Activated naive CD8-positive, alpha-beta T cell treated with anti-CD3 and anti-CD28 coated beads, Interleukin-2, amount 50 U/mL, for 24 hours (primary cell): ENCODE measurements at places on chromosomes 7 and 10.

- no peak for DNase-seq
Observed at GRCh38 chr7:142799437-142799835, 28.7 kb downstream of the PRSS2 start.

DNA sequence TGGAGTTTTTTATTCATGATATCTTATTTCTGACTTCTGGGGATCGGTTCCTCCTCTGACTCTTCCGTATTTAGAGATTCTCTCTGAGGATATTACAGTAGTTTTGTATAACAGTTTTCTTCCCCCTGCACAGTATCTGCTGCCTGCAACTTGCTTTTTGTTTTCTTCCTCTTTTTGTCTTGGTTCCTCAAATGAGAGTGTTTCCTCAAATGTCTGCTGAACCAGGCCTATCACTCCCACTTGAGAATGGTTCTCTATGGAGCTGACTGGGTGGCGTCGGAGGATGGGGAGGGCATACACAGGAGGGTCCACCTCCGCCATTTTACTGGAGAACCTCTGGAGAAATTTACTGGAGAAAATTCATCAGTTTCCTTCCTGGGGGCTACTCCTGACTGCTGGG lies 27.7 kb downstream of the ARHGAP22 start:
- DNase-seq, result no peak

- DNase-seq, result no peak
Observed at GRCh38 chr10:29862923-29863614, 196.3 kb downstream of the JCAD start.

GRCh38 chr10:23402856-23403255 lies 36.0 kb upstream of the OTUD1 start:
- no peak for DNase-seq

- DNase-seq, result no peak
Observed at GRCh38 chr7:49635800-49636199, 137.6 kb upstream of the VWC2 start.

- DNase-seq, result no peak
Observed at GRCh38 chr7:152871678-152872060, 112.1 kb downstream of the ACTR3B start.

- DNase-seq, result no peak
Observed at GRCh38 chr10:117928281-117928680, 118.5 kb downstream of the RAB11FIP2 start.

GRCh38 chr10:30558411-30558810 lies 71.1 kb downstream of the LYZL2 start:
- no peak for DNase-seq

- DNase-seq, result peak; percentile 10
Observed at GRCh38 chr10:83680470-83680891, 458.8 kb upstream of the GHITM start.

GRCh38 chr7:97203957-97204356 lies 86.5 kb downstream of the SDHAF3 start:
- no peak for DNase-seq

- DNase-seq, result no peak
Observed at GRCh38 chr7:112084520-112084971, 121.7 kb downstream of the DOCK4 start.

- DNase-seq, result peak; percentile 44
Observed at GRCh38 chr7:2572101-2572842, 13.5 kb downstream of the IQCE start.

DNA sequence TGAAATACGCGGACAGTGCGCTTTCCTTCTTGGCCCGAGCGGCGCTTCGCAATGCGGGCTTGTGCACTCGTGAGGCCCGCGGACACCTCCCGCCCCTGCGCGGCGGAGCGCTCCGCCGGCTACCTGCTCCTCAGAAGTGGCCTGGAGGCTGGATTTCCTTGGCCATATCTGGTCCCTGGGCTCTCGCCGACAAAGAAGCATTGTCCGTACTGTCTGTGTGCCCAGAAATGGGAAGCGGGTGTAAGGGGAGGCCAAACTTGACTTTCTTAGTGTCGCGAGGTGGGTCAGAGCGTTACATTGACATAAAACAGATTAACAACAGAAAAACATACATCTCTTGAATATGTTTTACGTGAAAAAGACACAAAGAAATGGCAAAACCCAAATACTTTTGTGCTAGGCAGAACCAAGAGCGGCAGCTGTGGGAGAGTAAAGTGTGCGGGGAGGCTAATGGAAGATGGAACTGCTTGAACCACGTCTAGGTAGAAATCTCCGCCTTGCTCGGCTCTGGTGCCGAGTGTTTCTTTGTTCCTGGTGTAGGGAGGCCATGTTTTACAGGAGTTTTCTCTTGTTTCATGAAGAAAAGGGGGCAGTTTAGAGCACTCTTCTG lies 1.4 kb downstream of the LANCL2 start:
- no peak for DNase-seq

DNA sequence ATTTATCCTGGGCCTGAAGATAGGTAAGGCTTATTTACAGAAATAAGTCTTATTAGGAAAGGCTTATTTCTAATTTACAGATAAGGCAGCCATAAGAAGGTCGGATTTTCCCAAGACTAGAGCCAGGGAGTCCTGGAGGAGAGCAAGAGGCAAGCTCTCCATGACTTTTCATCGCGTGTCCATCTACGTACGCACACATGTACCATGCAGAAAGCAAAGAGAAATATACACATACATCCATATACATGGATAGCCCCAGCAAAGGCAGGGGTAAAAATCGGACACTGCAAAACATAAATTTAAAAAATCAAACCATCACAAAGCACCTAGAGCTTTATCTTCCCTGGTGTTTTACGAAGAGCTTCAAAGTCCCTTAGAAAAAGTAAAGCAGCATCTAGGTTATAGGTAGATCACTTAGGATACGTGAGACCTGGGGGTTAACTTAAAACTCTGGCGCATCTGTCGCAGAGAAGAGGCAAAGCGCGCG lies 25.8 kb upstream of the ZRANB1 start:
- no peak for DNase-seq
